ENCODE measurements at places on chromosomes 16 and 17.

GRCh38 chr16:22347100-22347820 is 27.2 kb downstream of the CDR2 start:
- DNase-seq = no peak

- no peak for DNase-seq
These were observed 13.7 kb upstream of the AKAP10 start for GRCh38 chr17:19991252-19991885.

DNA sequence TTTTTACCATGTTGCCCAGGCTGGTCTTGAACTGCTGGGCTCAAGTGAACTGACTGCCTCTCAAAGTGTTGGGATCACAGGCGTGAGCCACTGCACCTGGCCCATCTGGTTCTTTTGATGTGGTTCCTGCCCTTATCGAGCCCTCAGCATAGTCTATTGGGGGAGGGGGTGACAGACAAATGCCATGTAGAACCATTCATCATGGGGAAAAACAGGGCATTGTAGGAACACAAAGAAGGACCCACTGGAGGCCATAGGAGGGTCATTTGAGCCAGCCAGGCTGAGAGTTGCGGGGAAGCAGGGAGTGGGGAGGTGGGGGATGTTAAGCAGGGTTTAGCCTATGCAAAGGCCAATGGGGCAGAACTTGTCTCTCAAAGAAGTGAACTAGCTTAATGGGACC is 11.9 kb downstream of the SEC14L5 start:
- DNase-seq = no peak

- no peak for DNase-seq
These were observed 13.3 kb downstream of the SEC14L1 start for GRCh38 chr17:77153999-77154586.

DNA sequence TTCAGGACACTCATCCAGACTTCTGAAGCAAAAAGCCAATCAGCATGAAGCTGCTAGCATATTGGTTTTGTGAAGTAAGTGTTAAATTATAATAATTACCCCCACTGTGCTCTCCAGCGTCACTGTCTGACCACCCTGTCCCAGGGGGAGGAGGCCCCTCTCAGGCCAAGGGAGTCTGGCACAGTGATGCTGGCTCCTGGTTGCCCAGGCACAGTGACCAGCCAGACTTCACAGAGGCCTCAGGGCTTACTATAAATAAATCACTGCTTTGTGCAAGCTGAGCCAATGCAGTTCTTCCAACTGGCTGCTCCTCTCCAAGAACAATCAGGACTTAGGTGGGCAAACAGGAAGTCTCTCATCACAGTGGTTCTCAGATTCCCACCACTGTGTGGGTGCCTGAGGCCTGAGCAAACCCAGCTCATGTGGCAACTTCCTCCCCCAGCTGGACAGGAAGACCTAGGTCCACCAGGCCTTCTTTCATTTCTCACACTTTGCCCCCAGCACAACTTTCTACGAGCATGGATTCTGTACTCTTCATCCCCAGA is 1.7 kb upstream of the DBNDD1 start:
- DNase-seq = no peak

DNA sequence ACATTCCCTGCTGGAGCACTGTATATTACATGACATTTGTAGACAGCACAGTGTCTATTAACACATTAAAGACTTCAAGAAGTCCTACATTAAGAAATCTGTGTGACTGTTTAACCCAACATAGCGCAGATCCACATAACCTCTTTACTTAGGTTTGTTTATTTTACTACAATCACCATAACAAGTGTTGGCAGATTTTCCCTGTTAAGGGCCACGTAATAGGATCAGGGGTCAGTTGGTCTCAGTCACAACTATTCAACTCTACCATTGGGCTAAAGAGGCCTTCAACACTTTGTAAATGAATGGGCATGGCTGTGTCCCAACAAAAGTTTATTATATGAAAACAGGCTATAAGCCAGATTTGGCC is 51.3 kb upstream of the ADORA2B start:
- no peak for DNase-seq

DNA sequence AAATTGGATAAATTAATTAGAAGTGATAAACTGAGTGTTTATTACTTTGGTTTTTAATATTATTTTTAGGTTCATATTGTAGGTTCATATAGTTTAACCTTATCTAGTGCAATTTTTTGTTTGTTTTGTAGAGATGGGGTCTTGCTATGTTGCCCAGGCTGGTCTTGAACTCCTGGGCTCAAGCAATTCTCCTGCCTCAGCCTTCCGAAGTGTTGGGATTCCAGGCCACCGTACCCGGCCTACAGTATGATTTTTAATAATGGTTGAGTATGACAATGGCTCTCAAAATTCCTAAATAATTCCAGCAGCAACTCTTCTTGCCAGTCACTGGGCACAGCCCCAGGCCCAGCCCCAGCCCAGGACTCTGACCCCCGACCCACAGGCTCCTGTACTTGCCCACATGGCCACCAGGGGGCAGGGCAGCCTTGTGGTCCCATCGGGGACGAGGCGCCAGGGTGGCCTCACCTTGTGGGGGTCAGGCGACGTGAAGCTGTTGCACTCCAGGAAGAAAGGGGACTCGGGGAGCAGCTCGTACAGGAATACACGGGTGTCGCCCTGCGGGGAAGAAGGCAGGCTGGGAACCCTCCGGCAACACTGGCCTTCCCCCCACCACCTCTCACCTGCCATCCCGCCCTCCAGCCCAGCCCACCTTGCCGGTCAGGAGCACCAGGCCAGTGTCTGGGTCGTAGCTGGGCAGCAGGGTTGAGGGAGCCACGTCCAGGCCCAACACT is 7.9 kb upstream of the PAM16 start:
- DNase-seq = peak; percentile 69

DNA sequence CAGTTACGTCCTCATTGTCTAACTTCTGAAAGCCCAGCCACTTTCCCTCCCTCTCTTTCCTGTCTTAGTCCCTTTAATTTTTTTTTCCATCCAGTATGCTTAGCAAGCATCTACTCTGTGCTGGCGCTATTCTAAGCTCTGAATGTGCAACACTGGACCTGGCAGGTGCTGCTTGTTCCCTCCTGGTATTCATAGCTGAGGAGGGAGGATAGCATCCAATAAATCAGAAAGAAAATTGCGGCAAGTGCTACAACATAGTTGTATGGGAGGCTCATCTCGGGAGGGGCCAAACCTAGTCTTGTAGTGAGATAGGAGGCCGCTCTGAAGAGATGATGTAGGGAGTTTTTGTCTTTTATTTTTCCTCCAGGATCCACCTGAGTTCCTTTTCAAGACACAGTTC is 457.3 kb upstream of the HSBP1 start:
- no peak for DNase-seq
